ENCODE measurements at places on chromosomes 12 and 14.

DNA sequence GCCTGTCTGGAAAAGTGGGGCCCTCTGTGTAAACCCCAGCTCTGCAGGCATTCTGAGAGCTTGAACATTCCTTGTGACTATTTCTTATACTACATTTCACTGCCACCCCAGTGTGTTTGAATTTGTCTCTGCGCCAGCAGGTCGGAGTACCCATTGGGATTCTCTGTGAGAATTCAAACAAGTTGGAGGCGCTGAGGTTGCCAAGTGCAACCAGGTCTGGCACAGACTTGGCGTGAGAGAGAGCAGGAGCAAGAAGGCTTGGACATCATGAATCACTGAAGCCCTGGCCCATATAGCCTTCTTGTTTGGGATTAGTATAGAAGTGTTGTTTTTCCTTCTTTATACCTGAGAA lies 33.0 kb upstream of the ATP2A2 start:
- DNase-seq: no peak

DNA sequence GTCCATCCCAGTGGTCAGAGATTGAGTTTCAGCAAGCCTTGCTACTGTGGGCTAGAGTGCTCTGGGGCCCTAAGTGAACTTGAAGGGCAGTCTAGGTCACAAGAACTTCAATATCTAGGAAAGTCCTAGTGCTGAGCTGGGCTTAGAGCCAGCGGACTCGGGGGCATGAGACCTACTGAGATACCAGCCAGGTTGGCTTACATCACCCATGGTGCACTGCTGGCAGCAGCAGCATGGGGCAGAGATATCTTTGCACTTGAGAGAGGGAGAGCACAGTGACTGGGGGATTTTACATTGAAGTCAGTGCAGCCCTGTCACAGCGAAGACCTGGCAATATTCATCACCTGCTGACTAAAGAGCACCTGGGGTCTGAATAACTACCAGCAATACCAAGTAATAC lies 158.3 kb upstream of the PRKD1 start:
- no peak for DNase-seq

- no peak for DNase-seq
Observed at GRCh38 chr12:107404981-107405380, 280.6 kb upstream of the PWP1 start.

DNA sequence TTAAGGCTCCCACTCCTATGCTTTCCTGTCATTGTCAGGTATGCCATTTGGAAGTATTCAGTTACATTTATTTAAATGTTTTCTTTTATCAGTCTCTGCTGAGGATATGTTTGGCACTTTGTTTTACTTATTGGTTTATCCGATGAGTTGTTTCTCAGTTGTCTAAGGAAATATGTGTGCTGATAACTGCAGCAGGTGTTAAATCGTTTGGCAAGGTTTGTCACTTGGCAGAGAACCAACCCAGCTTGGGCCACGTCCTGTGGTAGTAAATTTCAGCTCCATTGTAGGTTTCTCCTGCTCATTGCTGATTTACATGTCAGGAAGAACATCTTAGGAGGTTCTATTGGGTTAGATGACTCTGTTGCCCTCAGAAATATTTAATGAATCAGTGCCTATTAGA lies 22.0 kb upstream of the MGST1 start:
- DNase-seq: no peak

DNA sequence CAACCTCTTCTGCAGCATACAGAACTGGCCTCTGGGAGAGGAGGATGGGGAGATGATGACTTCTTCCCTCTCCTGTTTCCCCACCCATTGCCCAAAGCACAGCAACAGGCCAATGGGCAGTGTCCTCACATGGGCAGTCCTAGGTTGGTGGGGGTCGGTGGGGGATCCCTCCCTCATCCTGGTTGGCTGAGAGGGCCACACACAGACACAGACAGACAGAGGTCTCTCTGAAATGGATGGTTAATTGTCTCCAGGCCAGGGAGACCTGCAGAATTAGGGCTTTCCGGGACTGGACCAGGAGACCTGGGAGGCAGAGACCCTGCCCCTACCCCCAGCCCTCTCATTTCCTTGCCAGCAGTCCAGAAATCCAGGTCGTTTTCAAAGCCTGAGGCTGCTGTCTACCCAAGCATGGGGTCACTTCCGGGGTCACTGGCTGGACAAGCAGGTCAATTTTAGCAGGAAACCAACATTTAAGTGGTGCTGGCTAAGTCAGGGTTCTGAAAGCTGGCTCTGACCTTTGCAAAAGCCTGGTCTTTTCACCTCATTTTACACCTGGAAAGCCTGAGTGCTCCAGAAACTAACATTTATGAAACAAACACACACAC lies 48.6 kb upstream of the TBX3 start:
- no peak for DNase-seq

DNA sequence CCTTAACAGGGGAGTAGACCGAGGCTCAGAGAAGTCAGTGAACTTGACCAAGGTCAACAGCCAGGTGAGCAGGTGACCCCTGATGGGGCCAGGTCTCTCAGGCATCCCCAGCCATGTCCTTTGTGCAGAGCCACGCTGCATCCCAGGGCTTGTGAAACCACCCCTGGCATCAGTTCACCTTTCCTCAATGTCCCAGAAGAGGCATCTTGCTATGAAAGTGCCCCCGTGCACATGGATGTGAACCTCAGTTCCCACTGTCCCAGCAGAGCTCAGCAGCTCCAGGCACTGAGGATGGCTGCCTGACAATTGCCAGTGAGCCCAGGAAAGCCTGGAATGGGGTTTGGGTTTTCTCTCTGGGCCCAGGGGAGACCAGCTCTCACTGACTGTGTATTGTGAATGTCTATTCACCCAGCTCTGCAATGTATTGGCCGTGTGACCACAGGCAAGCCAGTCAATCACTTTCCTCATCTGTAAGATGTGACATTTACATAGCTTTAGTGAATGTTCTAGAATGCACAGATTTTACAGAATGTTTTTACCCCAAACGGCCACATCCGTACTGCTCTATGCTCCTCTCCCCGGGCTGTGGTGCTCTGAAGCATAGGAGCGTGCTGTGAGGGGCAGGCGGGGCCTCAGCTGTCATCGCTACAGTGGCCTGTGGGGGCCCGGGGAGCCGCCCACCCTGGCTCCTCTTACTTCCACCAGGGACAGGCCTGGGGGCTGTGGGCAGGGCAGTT lies 4.9 kb downstream of the CACNA2D4 start:
- DNase-seq: no peak

- DNase-seq: no peak
Observed at GRCh38 chr12:5716201-5716600, 228.9 kb downstream of the ANO2 start.

- no peak for DNase-seq
Observed at GRCh38 chr12:118145798-118146156, 9.9 kb downstream of the PEBP1 start.

- DNase-seq: no peak
Observed at GRCh38 chr12:110754101-110754793, 11.6 kb upstream of the PPP1CC start.

GRCh38 chr12:3278681-3279414 lies 201.7 kb downstream of the TSPAN9 start:
- DNase-seq: no peak

DNA sequence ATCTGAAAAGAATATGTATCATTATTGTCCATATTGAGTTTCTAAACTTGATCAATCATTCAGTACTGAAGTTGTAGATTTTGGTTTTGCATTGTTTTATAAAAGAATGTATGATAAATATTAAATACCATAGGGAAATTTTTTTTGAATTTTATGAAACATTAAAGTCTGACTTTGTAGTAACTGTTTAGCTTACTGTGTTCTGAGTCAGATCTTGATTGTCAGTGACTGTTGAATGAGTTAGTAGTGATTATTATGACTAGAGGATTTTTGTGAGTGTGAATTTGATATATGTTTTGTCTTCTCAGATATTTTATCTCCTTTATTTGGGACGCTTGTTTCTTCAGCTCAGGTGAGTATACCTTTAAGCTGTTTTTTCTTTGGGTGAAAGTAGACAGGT lies 10.1 kb downstream of the TDP1 start:
- no peak for DNase-seq

- DNase-seq: no peak
Observed at GRCh38 chr12:130632642-130633041, 83.5 kb downstream of the RIMBP2 start.

GRCh38 chr12:93029091-93029490 lies 100.0 kb upstream of the EEA1 start:
- DNase-seq: no peak

DNA sequence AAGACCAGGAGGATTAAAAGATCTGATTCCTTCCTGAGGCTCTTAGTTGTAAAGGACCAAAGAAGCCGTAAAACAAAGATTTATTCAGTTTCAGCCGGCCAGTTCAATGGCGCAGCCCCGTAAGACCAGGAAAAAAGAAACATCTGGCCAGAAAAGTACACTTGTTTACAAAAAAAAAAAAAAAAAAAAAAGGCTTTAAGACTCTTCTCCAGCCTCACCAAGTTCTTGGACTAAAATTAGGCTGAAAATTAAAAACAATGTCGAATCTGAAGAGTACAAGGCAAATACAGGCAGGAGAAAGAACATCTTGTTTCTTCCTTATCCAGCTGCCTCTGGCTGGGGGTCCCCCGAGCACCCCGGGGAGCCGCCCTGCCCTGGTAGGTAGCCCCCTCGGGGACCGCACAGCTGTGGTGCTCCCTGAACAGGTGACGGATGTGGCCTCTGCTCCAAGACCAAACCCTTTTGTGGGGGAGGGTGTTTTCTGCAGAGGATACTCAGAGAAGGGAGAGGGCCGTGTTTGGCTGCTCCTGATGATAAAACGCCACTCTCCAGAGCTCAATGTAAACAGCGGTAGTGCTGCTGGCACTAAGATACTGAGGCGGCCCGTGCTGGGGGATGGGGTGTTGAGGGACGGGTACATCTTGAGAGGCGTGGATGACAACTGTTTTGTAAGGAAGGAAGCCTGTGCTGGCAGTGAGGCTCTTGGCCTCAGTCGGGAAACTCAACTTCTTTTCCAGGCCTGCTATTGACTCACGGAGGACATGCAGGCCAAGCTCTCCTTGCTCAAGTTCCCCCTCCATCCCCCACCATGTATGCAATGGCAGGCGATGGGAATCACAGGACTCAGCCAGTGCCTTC lies 201.0 kb upstream of the DIO3 start:
- no peak for DNase-seq

DNA sequence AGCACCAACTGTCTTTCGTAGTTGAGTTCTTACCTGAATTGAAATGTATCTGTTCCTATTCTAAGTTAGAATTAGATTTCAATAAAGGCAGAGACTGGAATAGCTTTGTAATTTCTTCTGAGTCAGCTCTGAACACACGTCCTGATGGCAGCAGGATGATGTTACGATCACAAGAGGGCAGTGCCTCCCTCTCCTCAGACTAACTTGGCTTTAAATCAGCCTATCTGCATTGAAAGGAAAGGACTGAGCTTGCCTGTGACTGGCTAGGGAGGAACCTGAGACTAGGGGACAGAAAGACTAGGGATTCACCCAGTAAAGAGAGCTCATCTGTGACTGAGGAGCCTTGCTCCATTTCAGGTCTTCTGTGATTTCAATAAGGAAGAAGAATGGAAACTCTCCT lies 323.7 kb upstream of the OR4E1 start:
- peak; percentile 53 for DNase-seq

DNA sequence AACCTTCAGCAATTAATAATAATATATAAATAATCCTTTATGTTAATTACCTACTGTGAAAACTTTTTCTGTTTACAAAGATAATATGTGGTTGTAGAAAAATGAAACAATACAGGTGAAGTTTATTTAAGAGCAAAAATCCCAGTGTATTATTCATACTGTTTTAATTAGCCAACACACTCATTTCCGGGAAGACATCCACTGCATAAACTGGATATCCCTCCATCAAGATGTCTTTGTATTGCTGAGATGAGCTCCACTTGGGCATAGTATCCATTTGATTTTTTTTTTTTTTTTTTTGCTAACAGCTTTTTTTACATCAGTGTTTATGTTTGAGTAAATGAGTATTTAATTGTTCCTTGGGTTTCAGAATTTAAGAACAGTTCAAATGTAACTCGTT lies 13.7 kb upstream of the DERA start:
- DNase-seq: no peak

GRCh38 chr12:55685671-55686070 lies 22.0 kb downstream of the ITGA7 start:
- DNase-seq: no peak

DNA sequence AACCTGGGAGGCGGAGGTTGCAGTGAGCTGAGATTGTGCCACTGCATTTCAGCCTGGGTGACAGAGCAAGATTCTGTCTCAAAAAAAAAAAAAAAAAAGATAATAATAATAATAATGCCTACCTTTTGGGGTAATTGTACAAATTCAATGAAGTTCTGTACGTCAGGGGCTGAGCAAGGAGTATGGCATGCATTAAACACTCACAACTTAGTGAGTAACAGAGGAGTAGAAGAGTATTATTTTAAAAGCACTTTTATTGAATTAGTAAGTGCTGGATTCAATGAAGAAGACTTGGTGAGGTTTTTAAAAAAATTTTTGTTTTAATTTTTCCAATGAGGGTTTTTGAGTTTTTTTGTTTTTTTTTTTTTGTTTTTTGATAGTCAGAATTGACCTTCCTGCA lies 783.6 kb upstream of the TBX3 start:
- no peak for DNase-seq

GRCh38 chr14:96455588-96455987 lies 46.6 kb upstream of the PAPOLA start:
- no peak for DNase-seq

DNA sequence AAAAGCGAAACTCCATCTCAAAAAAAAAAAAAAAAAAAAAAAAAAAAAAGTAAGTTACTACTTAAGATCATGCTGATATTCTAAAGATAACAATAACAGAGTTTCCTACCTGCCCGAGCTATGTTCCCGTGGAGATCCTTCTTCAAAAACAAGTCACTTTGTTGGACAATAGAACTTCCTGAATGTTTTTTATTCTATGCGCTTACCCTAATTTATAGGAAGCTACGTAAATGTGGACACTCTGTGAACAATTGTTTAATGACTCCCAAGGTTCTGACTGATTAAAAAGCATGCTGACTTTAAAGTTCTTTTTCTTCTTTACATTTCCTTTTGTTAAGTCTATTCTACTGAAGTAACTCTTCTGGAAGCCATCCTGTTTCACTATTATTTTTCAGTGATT lies 52.5 kb downstream of the FGD4 start:
- no peak for DNase-seq

Data from pons (tissue), 1 donor.